ENCODE measurements at places on chromosomes 3 and 15.

GRCh38 chr3:16609927-16610580 lies 4.8 kb upstream of the DAZL start:
- DNase-seq = no peak

- DNase-seq = no peak
Measured at GRCh38 chr3:124293584-124293983, 301.7 kb upstream of the ROPN1 start.

GRCh38 chr3:171565481-171566058 lies 105.4 kb upstream of the TNIK start:
- no peak for DNase-seq

GRCh38 chr15:57728436-57728835 lies 21.9 kb downstream of the POLR2M start:
- no peak for DNase-seq

- DNase-seq = no peak
Measured at GRCh38 chr15:62138124-62138523, 27.0 kb downstream of the C2CD4B start.

- peak; percentile 16 for DNase-seq
Measured at GRCh38 chr3:67790043-67790442, 135.6 kb upstream of the SUCLG2 start.

DNA sequence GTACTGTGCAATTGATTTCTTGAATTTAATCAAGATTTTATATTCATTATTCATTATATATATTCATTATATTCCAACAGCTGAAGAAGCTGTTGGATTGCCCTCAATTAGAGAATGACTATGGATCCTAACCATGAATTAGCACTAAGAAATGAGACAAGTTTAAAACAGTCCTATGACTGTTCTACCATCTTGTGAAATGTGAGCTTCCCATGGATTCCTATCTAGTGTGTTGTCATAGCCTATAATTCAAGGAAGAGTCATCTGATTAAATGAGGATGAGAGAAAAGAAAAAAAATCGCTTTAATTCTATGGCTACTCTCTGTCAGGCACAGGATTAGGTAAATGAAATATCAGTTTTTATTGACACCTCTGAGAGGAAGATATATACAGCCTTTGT lies 696.6 kb upstream of the NAALADL2 start:
- no peak for DNase-seq

GRCh38 chr3:67154429-67154828 lies 156.3 kb downstream of the KBTBD8 start:
- DNase-seq = no peak

DNA sequence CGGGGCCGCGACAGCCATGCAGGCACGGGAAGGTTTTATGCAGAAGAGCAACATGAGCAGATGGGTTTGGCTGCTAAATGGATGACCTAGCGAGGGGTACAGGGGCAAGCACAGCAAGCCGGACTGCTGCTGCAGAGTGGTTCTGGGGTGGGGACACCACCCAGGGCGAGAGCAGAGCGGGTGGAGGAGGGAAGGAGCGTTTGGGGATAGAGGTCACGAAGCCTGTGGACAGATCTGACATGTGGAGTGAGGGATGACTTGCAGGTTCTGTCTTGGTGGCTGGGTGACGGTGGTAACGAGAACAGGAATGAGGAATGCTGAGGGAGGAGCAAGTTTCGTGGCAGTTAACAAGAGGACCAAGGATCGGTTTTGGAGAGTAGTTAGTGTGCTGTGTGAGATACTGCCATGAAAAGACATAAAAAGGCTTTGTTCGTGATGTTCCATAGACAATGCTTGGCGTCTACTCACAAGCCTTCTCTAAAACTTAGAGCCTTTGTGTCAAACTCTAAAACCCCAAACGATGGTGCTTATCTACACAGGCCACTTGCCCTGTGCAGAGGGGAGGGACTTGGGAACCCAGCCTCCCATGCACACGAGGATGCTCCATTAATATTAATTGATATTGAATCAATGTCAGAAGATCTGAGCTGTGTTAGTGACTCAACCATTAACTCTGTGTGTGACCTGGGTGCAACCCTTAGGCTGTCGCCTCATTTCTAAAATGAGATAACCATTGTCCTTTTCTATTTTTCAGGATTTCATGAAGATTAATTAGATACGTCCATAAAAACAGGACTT lies 132.7 kb upstream of the SLC2A2 start:
- no peak for DNase-seq

- no peak for DNase-seq
Measured at GRCh38 chr3:82707035-82707434, 945.6 kb upstream of the GBE1 start.

DNA sequence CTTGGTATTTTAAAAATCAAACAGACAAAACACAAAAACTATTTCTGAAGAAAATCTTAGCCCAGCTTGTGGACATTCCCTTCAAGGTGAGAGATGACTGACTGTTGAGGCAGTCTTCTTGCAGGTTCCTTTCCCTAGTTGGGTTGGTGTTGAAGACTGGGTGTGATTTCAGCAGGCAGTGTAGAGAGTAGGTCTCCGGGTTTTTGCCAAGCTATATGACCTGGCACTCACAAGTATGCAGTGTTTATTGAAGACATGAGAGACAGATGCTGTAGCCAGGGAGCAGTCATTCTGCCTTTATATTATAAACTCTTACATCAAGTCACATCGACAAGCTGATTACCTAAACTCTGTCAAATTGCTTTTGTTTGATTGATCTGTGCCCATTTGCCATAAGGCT lies 17.5 kb downstream of the SENP8 start:
- no peak for DNase-seq

DNA sequence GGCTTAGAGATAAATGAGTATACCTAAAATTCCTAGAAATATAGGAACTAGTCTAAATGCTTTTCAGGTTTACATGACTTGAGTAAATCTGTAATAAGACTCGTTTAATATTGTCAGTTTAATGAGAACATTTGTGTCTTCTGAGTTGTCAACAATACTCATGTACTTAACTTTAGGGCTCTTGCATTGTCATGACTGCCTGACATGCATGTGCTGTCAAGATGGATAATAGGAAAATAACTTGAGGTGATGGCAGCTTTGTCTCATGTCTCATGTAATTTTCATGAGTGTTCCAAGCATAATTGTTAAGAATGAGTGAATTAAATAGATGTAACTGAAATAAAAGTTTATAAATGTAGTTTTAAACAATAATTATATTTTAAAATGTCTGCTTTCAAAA lies 45.1 kb upstream of the EIF1B start:
- no peak for DNase-seq

DNA sequence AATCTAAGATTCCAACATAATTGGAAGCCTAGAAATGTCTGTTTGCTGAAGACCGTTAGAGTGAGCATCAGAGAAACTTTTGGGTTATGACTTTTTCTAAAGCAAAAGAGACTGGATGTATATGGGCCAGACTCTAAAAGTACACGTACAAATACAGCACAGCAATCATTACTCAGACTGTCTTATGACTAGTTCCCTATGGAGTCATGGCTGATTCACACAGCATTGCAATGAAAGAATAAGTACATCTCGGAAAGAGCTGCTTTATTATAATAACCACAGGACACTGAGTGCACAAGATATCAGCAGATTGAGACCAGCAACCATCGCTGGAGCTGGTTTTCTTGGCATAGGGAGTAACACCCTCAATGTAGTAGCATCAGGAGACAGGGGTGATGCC lies 618.6 kb downstream of the NLGN1 start:
- no peak for DNase-seq

- DNase-seq = no peak
Measured at GRCh38 chr3:38361496-38361895, 14.9 kb downstream of the XYLB start.

GRCh38 chr3:149443545-149443912 lies 31.0 kb upstream of the TM4SF4 start:
- no peak for DNase-seq

GRCh38 chr15:79953951-79954444 lies 17.0 kb downstream of the BCL2A1 start:
- DNase-seq = no peak

DNA sequence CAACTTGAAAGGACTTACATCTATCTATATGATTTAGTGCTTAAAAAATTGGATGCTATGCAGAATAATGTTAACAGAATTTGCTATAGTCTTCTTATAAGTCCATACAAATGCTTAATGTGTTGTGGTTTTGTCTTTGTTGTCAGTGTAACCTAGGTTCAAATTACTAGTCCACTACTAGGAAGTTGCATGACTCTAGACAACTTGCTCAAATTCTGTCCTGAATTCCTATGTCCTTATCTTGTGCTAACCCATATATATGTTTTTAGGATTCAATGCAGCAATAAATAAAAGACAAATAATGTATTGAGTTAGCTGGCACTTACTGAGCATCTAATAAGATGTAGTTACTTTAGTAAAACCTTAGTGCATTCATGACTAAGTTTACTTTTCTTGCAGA lies 276.5 kb upstream of the KCNMB2 start:
- no peak for DNase-seq

DNA sequence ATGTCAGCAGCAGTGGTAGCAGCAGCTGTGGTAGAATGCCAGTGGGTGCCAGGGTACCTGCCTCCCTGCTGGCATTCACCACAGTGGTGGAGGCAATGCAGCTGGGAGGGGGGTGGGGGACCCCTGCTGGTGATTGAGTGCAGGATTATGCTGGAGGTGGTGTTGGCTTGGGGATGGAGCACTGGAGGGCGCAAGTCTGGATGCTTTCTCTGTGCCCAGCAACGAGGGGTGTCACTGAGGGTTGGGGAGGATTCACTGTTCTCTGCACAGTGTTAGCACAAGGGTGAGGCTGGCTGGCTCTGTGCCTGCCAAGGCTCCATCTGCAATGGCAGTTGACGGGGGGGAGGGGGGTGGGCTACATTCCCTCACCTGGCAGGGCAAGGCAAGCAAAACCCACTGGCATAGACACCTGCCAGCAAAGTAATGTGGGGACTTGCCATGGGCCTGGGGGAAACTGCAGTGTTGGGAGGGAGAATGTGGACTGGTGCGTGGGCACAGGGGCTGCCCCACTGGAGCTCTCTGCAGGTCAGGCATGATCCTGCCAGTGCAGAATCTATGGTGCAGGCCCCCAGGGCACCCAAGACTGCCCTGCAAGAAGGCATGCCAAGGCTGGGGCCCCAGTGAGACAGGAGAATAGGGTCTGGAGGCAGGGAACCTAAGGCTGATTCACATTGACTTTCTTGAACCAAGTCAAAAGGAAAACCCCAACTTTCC lies 64.3 kb downstream of the MINDY4B start:
- no peak for DNase-seq

Data from HuH-7 (cell line).